ENCODE measurements at places on chromosomes 2 and 18. TPM values are rescaled to one million over a fixed set of nuclear protein-coding genes. Genes with fewer than 3 reads are reported as not detected.

DNA sequence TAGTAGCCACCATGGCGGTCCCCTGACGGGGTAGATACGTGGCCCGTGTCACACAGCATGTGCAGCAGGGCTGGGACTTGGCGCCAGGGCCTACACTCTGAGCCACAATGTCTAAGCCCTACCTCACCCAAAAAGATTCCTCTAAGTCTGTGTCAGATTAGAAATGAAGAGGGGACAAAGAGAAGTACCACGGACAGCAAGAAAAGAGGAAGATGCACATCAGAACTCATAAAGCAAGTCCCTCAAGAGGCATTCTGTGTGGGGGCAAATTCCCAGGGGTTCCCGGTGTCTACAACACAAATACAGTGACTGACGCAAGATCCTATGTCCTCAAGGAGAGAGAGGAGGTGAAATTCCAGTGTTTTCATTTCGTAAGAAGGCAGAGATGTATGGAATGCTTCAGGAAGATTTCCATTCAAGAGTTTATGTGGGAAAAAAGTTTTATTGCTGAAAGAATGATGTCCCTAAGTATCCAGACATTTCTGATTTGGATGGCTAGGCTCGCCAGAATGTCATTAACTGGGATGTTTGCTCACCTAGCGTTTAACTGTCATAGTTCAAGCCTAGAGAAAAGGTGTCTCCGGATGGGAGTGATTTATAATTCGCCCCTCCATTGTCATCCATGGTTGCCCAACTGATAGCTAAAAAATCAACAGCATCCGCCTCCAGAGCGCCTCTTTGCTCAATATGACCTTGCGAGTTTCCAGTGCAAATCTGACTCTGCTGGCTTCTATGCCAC is 75.6 kb upstream of the CHMP1B start:
- H3K36me3 ChIP-seq = no peaks in the 10 kb centered on the region
- H3K27me3 ChIP-seq = no peaks in the 10 kb centered on the region
- no peak overlapping the region for H3K4me3 ChIP-seq
- no peak for DNase-seq

Gene LIMS2
- total RNA-seq = 0.16 TPM

Gene POTEC
- total RNA-seq = not detected

DNA sequence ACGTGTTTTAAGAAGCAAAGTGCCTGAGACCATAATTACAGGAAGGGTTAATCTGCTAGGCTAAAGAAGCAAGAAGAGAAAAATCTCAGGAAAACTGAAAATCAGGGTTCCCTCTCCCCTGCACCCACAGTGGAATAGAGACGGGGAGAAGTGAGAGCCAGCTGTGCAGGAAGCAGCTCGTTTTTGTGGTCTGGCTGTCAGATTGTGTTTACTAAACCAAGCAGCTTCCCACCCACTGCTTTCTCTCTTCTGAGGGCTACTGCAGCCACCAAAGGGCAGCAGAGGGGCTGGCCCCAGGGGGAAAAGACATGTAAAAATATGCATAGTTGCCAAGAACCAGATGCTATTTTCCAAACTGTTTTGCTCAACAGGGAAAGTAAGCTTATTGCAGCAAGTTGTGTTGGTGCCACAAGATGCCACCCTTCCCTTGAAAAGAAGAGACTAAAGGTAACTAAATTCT is 72.6 kb upstream of the THUMPD2 start:
- H3K4me1 ChIP-seq = peaks cover 6% of the 10 kb centered on the region
- H3K4me3 ChIP-seq = no peak overlapping the region
- H3K27me3 ChIP-seq = no peaks in the 10 kb centered on the region
- DNase-seq = no peak

DNA sequence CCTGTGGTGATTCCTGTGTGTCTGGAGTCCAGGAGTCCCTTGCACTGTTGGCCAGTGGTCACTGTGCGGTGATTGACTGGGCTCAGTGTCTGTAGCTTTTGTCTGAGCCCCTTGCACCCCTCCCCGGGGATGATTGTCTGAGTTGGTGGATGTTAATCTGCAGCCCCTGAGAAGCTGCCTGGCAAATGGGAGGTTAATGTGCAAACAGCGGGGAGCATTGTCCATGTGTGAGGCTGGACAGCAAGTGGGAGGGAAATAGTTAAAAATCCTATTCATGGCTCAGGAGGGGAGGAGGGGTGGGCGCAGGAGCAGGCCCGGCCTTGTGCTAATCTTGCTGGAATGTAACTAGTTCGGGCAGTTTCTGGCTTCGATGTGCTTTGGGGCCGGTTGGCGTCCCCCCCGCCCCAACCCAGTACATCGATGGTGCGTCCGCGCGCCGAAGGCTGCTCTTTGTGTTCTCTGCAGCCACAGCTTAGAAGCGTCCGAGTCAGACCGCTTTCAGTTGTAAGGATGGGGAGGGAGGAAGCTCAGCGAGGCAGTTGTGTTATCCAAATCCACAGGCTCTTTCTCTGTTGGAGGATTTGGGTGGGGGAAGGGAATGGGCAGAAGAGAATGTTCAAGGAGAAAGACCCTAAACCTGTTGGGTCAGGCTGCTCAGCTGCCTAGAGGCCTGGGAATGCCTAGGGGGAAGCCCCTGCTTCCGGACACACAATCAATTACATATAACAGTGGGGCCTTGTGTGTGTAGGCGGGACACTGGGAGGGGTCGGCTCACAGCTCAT is 71.8 kb downstream of the TGOLN2 start:
- no peaks in the 10 kb centered on the region for H3K4me1 ChIP-seq
- H3K36me3 ChIP-seq = no peaks in the 10 kb centered on the region
- no peak overlapping the region for H3K27ac ChIP-seq
- DNase-seq = no peak
- H3K4me3 ChIP-seq = no peak overlapping the region

DNA sequence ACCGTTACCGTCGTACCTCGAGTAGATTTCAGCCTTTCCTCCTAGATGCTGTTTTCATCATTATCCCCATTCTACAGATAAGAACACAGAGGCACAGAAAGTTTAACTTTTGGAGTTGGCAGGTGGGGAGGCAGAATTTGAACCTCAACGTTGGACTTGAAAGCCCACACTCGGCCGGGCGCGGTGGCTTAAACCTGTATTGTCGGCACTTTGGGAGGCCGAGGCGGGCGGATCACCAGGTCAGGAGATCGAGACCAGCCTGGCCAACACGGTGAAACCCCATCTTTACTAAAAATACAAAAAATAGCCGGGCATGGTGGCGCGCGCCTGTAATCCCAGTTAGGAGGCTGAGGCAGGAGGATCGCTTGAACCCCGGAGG is 11.5 kb downstream of the CATIP start:
- H3K27me3 ChIP-seq = no peaks in the 10 kb centered on the region
- no peaks in the 10 kb centered on the region for H3K36me3 ChIP-seq
- peak overlapping the region; percentile 57 for H3K4me3 ChIP-seq
- DNase-seq = no peak
- peak overlapping the region; percentile 87 for H3K27ac ChIP-seq
- peaks cover 39% of the 10 kb centered on the region for H3K4me1 ChIP-seq

- no peak for DNase-seq
- no peaks in the 10 kb centered on the region for H3K36me3 ChIP-seq
- no peak overlapping the region for H3K4me3 ChIP-seq
- H3K4me1 ChIP-seq = no peaks in the 10 kb centered on the region
- no peaks in the 10 kb centered on the region for H3K27me3 ChIP-seq
Observed at GRCh38 chr2:196449083-196449482, 190.4 kb upstream of the CCDC150 start.

Gene RFTN2
- not detected for total RNA-seq

DNA sequence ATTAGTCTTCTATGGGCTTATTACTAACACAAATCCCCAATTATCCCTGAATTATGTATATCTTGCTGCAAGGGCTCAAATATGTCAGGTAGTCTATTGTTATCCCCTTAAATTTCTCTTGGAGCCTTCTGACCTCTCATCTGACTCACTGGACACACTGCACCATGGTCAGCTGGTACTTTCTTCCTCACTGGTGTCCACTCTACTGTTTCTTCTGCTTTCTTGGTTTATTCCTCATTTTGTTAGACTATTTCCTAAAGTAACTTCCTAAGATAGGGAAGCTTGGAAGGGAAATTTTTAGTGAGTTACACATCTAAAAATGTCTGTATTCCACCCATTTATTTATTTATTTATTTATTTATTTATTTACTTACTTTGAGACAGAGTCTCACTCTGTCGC is 26.5 kb downstream of the WDR35 start:
- no peak overlapping the region for H3K4me3 ChIP-seq
- no peaks in the 10 kb centered on the region for H3K4me1 ChIP-seq
- H3K36me3 ChIP-seq = peaks cover 5% of the 10 kb centered on the region
- no peaks in the 10 kb centered on the region for H3K27me3 ChIP-seq
- DNase-seq = no peak

DNA sequence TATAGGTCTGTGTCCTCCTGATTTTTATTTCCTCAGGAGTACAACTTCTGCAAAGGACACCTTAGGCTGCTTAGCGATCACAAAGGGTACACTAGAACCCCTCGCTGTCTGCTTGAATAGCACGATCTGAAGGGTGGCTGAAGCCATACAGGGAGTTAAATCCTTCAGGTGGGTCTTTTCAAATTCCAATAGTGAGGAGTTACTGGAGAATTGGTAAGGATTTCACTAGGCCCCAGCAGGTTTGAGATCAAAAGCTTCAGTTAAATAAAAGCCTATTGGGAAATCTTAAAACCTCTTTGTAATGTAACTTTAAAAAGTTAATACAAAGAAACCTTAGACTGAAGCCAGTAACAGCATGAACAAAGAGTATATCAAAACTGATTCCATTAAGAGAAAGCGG is 613.1 kb downstream of the ZEB2 start:
- no peak overlapping the region for H3K4me3 ChIP-seq
- H3K27ac ChIP-seq = no peak overlapping the region
- H3K27me3 ChIP-seq = no peaks in the 10 kb centered on the region
- no peaks in the 10 kb centered on the region for H3K4me1 ChIP-seq
- DNase-seq = no peak

DNA sequence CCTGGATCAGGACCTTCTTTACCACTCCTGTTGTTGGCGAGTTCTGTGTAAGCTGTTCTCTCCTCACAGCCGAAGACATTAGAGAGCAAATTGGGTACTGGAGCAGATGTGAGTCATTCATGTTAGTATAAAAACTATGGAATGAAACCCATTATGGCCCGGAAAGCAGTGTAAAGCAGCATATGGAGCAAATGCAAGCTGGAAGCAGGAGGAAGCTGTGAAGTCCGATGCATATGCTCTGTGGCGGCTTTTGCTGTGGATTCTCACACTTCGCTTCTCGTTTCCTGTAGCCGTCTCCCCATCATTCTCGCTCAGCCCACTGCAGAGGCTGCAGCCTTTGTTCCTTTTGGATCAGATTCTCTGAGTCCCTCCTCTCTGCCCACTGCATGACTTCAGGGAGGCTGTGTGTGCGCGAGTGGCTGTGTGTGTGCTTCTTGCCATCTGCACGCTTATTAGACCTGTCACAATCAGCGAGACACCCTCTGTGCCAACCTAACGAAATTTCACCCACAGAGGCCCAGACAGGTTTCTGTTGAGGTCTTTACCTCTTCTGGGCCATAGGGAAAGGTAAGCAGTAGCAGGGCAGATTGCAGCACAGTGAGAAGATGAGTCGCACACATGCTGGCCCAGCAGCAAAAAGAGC is 3.3 kb upstream of the GALNT14 start:
- no peak for DNase-seq
- H3K27me3 ChIP-seq = peaks cover 14% of the 10 kb centered on the region
- no peaks in the 10 kb centered on the region for H3K36me3 ChIP-seq
- no peak overlapping the region for H3K4me3 ChIP-seq
- peaks cover 10% of the 10 kb centered on the region for H3K4me1 ChIP-seq
- H3K27ac ChIP-seq = no peak overlapping the region

DNA sequence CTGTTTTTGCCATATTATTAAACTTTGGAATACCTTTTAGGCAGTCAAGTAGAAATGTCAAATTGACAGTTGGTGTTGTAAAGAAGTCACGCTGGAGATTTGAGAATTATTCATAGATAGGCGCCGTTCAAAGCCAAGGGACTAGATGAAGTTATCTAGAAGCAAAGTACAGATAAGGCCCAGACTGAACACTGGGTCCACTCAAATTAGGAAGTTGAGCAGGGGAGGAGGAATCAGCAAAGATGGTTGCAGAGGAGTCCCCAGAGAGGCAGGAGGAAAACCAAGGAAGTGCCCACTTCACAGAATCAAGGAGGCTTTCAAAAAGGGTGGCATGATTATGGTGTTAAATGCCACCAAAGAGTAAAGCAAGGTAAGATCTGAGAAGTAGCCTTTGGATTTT is 9.6 kb upstream of the ALS2 start:
- no peak overlapping the region for H3K27ac ChIP-seq
- no peaks in the 10 kb centered on the region for H3K36me3 ChIP-seq

Gene UCN
- total RNA-seq = 1.6 TPM

Gene RNF25
- total RNA-seq = 22.8 TPM

DNA sequence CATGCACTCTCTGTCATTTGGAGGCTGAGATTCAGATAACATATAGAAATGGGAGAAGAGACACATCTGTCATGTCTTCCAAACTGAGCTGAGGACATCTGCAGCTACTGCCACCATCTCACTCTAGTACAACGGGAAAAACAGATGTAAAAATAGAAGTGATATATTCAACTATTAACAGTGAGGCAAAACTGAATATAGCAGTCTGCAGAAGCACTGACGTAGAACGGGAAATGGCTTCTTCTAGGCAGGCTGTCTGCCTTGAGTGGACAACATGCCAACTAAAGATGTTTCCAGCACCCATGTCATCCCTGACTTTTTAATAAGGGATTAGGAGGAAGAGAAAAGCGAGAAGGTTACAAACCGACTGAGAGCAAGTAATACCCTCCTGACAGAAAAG is 51.6 kb downstream of the MRPL33 start:
- H3K36me3 ChIP-seq = no peaks in the 10 kb centered on the region
- H3K27me3 ChIP-seq = no peaks in the 10 kb centered on the region
- H3K4me1 ChIP-seq = no peaks in the 10 kb centered on the region
- H3K27ac ChIP-seq = no peak overlapping the region
- DNase-seq = no peak

Gene SYT4
- total RNA-seq = not detected

GRCh38 chr18:79380816-79381806 is 14.6 kb upstream of the NFATC1 start:
- H3K27me3 ChIP-seq = no peaks in the 10 kb centered on the region
- peaks cover 4% of the 10 kb centered on the region for H3K36me3 ChIP-seq

DNA sequence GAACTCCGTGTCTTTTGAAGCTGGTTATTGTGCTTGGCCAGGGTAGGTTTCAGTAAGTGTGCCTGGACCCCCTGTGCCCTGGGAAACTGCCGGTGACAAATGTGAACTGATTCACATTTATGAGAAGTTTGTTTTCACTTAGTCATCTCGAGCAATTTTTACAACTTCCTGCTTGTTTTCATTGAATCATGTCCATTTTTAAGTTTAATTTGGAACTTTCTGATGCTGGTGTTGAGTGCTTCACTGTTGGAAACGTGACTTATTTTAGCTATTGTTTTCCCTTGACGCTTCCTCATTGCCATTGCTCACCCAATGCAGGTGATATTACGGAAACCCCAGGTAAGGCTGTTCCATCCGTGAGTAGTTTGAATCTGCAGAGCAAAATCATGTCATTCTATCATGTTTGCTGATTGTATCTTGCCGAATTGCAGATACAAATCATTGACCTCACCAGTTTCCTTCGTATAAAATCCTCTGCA is 97.2 kb downstream of the RTN4 start:
- DNase-seq = no peak
- H3K4me3 ChIP-seq = no peak overlapping the region
- no peak overlapping the region for H3K27ac ChIP-seq
- H3K27me3 ChIP-seq = no peaks in the 10 kb centered on the region
- H3K4me1 ChIP-seq = peaks cover 8% of the 10 kb centered on the region

Gene ASB18
- not detected for total RNA-seq

All from natural killer cell (primary cell).